DND-41 (cell line): ENCODE measurements at places on chromosomes 3 and 15.

DNA sequence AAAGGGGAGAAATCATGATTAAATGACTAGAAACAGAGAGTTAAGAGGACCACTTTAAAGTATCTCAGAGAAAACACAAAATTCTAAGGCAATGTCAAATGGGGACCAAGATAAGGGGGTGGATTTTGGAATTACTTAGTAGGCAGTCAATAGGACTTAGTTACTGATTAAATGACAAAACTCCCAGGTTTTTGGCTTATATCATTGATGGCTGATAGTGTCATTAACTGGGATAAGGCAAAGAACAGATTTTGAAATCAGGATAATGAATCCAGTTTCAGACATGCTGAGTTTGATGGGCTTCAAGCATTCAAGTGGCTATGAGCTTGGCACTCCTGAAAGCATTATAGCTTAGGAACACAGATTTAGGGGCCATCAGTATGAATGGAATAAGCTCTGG, 53.9 kb downstream of the TOP2B start:
- DNase-seq, result no peak

- no peak for DNase-seq
Observed at GRCh38 chr15:91484141-91484540, 369.4 kb upstream of the SLCO3A1 start.

DNA sequence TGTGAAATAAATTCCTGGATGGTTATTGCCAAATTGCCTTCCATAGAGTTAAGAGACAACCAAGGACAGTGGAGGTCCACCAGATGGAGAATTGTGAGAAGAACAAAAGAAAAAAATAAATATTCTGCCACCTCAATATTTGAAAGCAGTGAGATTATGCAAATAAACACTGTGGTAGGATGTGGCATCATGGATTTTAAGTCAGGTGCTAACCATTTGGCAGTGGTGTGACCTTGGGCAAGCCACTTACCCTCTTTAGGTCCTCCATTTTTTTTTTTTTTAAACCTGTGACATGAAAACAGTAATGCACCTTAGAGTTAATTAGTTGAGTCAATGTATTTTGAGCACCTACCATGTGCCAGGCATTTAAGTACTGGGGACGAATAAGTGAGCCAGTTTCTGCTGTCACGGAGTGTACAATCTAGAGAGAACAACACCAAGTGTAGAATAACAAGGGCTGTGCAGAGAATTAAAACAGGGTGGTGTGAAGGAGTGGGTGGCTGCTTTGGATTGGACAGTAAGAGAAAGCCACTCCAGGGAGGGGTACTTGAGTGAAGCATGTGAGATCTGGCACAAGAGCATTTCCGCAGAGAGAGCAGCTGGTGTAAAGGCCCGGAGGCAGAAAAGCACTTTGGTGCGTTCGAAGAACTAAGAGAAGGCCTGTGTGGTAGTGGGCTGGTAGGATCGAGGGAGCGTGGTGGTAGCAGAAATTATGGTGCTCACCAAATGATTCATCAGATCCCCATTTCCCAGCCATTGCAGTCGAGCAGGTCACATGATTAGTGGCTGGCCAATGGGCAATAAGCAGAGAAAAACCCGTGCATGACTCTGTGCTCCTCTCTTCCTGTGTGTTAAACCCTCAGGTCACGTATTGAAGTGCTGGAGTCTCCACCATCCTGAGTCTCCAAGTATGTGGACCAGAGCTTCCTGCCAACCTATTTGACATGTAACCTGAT, 39.2 kb downstream of the CCK start:
- DNase-seq, result no peak

DNA sequence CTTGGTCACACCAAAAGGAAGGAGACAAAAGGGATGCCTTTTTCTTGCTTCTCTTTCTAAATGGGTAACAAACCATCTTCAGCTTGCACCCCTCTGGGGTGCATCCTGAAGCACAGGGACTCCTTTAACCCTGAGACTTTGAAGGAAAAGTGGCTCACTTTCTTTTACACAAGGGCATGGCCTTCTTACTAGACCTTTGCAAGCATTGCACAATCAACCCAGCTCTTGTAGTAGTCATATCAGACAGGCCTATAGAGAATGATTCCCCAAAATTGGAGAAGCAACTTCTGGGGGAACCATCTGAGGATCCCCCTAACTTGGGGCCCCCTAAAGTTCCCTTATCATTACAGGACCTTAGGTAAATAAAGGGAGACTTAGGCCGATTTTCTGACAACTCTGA, 56.1 kb upstream of the GK5 start:
- DNase-seq, result no peak

GRCh38 chr3:162302983-162303624, 806.5 kb downstream of the OTOL1 start:
- no peak for DNase-seq

DNA sequence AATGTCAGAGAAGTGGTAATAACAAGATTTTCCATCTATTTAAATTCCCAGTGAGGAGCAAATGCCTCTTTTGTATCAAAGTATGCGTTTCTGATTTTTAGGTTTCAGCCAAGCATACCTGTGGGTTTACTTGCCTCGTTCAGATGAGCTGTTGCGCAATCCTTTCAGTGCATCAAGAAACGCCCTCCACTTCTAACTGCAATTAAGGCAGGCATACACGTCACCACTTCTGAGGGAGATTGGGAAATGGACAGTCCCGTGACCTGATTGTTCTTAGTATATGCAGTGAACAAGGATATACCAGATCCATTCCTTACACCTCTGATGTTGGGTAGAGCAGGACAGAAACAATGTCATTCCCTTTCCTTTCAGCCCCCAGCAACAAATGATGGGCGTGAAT, 219.0 kb downstream of the ITPR1 start:
- no peak for DNase-seq

- no peak for DNase-seq
Observed at GRCh38 chr3:36663666-36664291, 100.6 kb downstream of the DCLK3 start.

DNA sequence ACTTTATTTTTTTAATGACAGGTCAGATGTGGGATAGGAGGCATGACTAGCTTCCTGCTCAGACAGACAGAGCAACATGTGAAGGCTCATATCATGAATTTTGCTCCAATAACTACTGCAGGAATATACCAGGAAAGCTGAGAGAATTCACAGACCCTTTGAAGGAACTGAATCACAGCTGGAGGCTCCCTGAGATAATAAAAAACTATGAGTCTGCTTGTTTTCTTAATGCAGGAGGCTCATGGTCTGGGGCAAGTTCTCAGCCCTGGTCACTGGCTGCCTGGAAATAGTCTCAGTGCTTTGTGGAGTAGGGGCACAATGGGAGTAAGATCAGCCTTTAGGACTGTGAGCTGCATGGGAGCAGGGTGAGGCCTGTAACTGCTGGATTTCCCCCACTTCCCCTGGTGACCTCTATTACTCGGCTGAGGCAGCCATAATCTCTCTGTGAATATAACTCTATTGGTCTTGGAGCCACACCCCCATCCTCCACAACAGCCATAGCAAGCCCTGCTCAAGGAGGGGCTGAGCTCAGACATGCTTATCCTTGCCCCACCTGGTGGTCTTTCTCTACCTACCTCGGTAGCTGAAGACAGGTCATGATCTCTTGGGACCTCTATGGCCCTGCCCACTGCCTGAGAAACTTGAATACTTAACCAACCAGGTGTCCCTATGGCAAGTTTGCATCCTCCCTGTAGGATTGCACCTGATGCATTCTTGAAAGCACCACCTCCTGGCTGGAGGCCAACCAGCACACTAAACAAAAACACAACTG, 281.6 kb upstream of the TMCO5A start:
- DNase-seq, result no peak

DNA sequence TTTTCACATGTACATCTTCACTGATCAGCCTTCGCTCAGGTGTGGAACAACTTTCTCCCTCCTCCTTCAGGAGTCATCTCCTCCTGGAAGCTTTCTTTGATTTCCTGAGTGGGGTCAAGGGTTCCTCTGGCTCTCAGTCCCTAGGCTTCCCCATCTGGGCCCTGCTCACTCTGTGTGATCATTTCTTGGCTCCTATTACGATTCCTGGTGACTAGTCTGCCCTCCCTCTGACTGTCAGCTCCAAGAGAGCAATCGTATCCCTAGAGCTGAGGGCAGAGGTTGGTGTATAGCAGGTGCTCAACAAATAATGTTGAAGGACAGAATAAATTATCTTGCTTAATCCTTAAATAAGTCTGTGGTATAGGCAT, 15.3 kb upstream of the PRKCD start:
- no peak for DNase-seq

DNA sequence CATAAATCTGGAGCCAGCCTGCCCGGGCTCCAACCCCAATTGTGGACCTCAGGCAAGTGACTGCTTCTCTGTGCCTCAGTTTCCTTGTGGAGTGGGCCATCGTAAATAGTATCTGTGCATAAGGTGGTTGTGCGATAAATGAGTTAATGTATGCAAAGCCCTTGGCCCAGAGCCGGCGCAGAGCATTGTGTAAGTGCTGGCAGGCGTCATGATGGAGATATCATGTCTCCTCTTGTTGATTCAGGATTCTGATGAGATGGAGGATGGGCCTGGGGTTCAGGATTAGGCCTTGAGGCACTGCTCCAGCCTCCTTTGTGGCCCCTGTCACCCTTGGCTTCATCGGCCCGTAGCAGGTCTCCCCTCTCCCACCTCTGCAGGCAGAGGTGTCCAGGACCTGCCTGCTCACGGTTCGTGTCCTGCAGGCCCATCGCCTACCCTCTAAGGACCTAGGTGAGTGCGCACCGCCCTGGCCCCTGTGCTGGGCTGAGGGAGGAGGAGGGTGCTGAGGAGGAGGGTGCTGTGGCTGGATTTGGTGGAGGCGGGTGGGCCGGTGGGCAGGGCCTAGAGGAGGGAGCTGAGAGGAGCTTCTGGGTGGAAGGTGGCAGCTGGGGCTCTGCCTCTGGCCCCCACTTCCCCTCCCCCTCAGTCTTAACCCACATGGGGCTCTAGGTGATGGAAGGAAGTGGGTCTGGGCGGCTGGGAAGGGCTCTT, 1.3 kb downstream of the PLA2G4B start:
- no peak for DNase-seq
